ENCODE measurements at places on chromosomes 7 and 10. TPM values are rescaled to one million over a fixed set of nuclear protein-coding genes. Genes with fewer than 3 reads are reported as not detected.

GRCh38 chr7:21972397-21972784 lies 26.7 kb upstream of the CDCA7L start:
- no peak overlapping the region for H3K27ac ChIP-seq
- H3K4me1 ChIP-seq: peaks cover 31% of the 10 kb centered on the region
- no peak overlapping the region for H3K4me3 ChIP-seq
- H3K27me3 ChIP-seq: no peaks in the 10 kb centered on the region
- DNase-seq: no peak

DNA sequence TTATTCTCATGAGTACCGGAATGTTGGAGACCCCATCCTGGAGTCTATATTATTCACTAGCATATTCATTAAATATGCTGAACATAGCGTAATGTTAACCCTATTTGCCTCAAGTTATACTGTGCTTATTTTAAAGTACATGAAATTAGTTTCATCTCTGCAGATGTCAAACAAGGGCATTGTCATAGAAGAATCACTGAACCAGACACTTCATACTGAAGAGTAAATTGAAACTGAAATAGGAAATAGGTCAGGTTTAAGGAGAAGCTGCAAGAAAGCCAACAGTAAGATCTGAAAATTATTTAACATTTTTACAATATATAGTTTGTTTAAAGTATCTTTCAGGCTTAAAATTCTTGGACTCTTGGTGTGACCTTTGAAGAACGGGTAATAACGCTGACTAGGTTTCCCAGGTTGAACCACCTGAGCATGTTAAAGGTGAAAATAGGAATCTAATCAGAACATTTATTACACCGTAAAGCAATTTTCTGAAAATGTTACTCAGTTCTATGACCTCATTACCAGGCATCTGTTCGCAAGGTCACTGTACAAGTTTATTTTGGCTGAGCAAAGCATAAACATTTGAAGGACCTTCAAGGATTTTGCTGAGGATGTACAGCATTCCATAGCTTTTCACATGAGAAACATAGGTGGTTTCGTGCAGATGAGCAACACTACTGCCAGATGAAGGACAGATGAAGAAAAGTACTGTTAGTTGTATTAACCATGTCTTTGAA lies 82.7 kb downstream of the REEP3 start:
- no peaks in the 10 kb centered on the region for H3K36me3 ChIP-seq
- peaks cover 38% of the 10 kb centered on the region for H3K4me1 ChIP-seq
- peak overlapping the region; percentile 26 for H3K4me3 ChIP-seq
- H3K27ac ChIP-seq: no peak overlapping the region
- peak; percentile 48 for DNase-seq

- H3K4me3 ChIP-seq: no peak overlapping the region
- no peak overlapping the region for H3K27ac ChIP-seq
- H3K4me1 ChIP-seq: peaks cover 85% of the 10 kb centered on the region
- no peaks in the 10 kb centered on the region for H3K27me3 ChIP-seq
- no peaks in the 10 kb centered on the region for H3K36me3 ChIP-seq
Measured at GRCh38 chr7:50270531-50271018, 33.9 kb upstream of the IKZF1 start.

- no peaks in the 10 kb centered on the region for H3K4me1 ChIP-seq
- no peaks in the 10 kb centered on the region for H3K27me3 ChIP-seq
- no peak overlapping the region for H3K27ac ChIP-seq
- H3K36me3 ChIP-seq: peaks cover 12% of the 10 kb centered on the region
- H3K4me3 ChIP-seq: no peak overlapping the region
- DNase-seq: no peak
Measured at GRCh38 chr10:124667425-124668345, 76.5 kb downstream of the FAM53B start.

ADAM22 gene
- total RNA-seq: 2.2 TPM

ZNF117 gene
- 19.0 TPM for total RNA-seq

- DNase-seq: no peak
- no peak overlapping the region for H3K27ac ChIP-seq
- H3K4me3 ChIP-seq: no peak overlapping the region
- H3K4me1 ChIP-seq: no peaks in the 10 kb centered on the region
Measured at GRCh38 chr7:147510201-147510542, 1080.4 kb upstream of the C7orf33 start.

OPN4 gene
- not detected for total RNA-seq

SEMA3E gene
- total RNA-seq: not detected

DNA sequence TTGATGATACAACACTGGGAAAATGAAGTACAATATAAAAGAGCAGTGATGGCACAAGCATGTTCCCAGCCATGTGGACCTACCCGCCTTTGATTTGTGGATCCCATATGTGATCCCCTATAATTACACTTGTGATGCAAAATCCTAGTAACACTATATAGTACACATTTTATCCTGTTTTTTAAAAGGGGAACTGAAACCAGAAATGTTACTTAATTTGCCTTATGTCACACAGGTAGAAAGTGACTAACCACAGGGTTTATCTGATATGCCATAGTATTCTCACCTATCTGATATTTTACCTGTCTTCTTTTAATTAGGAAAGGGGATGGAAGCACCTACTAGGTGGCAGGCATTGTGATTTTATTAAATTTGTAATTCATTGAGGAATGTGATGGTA lies 35.0 kb downstream of the ARMC3 start:
- H3K4me3 ChIP-seq: no peak overlapping the region
- DNase-seq: no peak
- no peaks in the 10 kb centered on the region for H3K4me1 ChIP-seq
- H3K27me3 ChIP-seq: no peaks in the 10 kb centered on the region

- DNase-seq: no peak
- no peaks in the 10 kb centered on the region for H3K36me3 ChIP-seq
- no peak overlapping the region for H3K27ac ChIP-seq
- no peaks in the 10 kb centered on the region for H3K27me3 ChIP-seq
- no peaks in the 10 kb centered on the region for H3K4me1 ChIP-seq
Measured at GRCh38 chr10:113073549-113074189, 123.6 kb downstream of the TCF7L2 start.

DNA sequence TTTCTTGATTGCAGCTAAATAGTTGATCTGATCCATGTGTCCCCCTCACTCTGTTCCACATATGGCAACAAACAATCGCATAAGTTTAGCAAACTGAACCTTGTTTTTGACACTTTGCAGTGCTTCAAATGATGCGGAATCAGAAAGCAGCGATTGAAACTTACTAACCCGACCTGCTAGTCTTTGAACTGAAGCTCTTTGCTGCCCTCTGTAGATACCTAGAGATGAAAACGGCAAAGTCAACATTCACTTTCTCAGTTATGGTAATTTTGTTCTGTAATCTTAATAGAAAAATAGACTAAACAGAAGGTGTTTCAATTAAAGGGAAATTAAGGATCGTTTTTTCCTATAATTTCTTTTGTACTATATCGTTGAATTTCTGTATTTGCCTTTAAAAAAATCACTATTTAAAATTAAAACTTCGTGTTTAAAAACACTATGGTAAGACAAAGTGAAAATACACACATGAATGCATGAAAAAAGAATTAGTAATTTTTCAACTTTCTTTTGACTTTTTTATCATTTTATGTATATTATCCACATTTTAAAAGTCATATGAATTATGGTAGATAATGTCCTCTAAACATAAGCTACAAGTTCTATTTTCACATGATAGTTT lies 276.5 kb downstream of the MAGI2 start:
- H3K4me1 ChIP-seq: no peaks in the 10 kb centered on the region
- H3K27ac ChIP-seq: no peak overlapping the region
- DNase-seq: peak; percentile 67
- no peaks in the 10 kb centered on the region for H3K36me3 ChIP-seq

- no peak overlapping the region for H3K4me3 ChIP-seq
- no peaks in the 10 kb centered on the region for H3K36me3 ChIP-seq
- no peaks in the 10 kb centered on the region for H3K4me1 ChIP-seq
- no peak overlapping the region for H3K27ac ChIP-seq
Measured at GRCh38 chr7:73817121-73817520, 13.7 kb upstream of the CLDN4 start.

GRCh38 chr7:93414574-93414973 lies 159.9 kb downstream of the CALCR start:
- DNase-seq: no peak
- no peaks in the 10 kb centered on the region for H3K27me3 ChIP-seq
- peaks cover 9% of the 10 kb centered on the region for H3K4me1 ChIP-seq
- no peaks in the 10 kb centered on the region for H3K36me3 ChIP-seq

DNA sequence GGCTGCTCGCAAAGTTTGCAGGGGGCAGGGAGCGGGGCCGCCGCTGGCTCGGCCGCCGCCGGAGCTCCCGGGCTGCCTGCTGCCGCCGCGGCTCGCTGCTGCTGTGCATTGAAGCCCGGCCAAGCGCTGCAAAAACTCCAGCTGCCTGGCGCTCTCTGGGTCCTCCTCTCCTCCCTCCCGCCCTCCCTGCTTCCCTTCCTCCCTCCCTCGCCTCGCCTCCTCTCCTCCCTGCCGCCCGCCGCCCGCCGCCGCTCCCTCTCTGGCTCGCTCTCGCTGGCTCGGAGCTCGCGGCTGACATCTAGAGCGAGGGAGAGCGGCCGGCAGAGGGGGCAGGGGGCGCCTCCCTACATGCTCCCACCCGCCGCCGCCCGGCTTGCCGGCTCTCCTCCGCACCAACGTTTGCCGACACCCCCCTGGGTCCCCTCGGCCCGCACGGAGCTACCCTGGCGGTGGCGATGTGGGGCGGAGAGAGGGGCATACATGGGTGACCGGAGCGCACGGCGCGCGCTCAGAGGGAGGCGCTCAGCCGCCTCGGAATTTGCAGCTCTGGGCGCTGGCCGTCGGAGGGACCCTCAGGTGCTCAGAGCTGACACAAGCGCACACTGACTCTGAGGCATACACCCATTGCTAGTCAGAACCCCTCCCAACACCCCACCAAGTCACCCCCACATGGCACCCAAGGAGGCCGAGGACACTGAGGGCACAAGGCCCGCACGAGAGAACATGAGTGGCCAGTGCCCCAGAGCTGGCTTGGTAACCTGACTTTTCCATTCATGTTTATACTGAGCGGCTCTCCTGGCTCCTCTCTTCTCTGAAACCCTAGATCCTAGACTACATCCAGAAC lies 1.2 kb upstream of the PLXNA4 start:
- H3K27ac ChIP-seq: no peak overlapping the region
- H3K27me3 ChIP-seq: no peaks in the 10 kb centered on the region
- DNase-seq: no peak
- no peaks in the 10 kb centered on the region for H3K4me1 ChIP-seq

DNA sequence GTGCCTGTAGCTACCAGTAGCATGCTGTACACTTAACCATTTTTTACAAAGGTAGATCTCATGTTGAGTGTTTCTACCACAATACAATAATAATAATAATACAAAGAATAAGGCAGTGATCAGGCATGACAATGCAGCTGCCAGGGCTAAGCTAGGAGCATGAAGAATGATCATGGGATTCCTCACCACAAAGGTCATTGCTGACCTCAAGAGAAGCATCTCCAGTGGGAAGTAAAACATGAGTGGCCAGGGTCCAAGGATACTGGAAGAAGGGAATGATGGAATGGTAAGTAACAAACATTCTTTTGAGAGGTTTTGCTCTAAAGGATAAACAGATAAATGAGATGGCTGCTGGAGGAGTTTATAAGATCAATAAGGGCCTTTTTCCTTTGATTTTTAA lies 591.1 kb downstream of the TNS3 start:
- no peak overlapping the region for H3K27ac ChIP-seq
- no peaks in the 10 kb centered on the region for H3K4me1 ChIP-seq
- H3K27me3 ChIP-seq: no peaks in the 10 kb centered on the region
- no peaks in the 10 kb centered on the region for H3K36me3 ChIP-seq

FIS1 gene
- total RNA-seq: 210 TPM

Data from Karpas-422 (cell line).